ENCODE measurements at places on chromosomes 4 and X. TPM values are rescaled to one million over a fixed set of nuclear protein-coding genes. Genes with fewer than 3 reads are reported as not detected.

Gene UXT
- total RNA-seq, result 63.6 TPM

Gene ZCCHC4
- total RNA-seq, result 1.7 TPM

Gene TLR3
- 19.9 TPM for total RNA-seq

Gene GIMD1
- not detected for total RNA-seq

Gene ZMAT1
- 0.96 TPM for total RNA-seq

Gene CITED1
- not detected for total RNA-seq

Gene CT45A3
- not detected for total RNA-seq

Gene TLR6
- 0.11 TPM for total RNA-seq

Gene ESX1
- not detected for total RNA-seq

Gene TRAPPC11
- total RNA-seq, result 124 TPM

Gene GRIA2
- 3.0 TPM for total RNA-seq

Gene DGKK
- total RNA-seq, result not detected

Gene CHIC1
- total RNA-seq, result 3.7 TPM

Gene PABPC4L
- 1.3 TPM for total RNA-seq

Gene CT45A2
- not detected for total RNA-seq

Gene TMEM184C
- 14.2 TPM for total RNA-seq

Gene ACE2
- 0.11 TPM for total RNA-seq

Gene USP17L15
- total RNA-seq, result not detected

Gene PPBP
- not detected for total RNA-seq

Gene FGFR3
- 3.7 TPM for total RNA-seq

Gene POU3F4
- total RNA-seq, result not detected

Gene RS1
- total RNA-seq, result not detected

Gene LRP2BP
- 0.53 TPM for total RNA-seq

Gene ARHGAP24
- total RNA-seq, result 13.9 TPM

Gene USP26
- total RNA-seq, result not detected

Gene CRMP1
- total RNA-seq, result 1.9 TPM

Gene SOWAHD
- not detected for total RNA-seq

Gene NUP62CL
- total RNA-seq, result not detected

Gene PCSK1N
- total RNA-seq, result not detected

Gene SPANXA1
- not detected for total RNA-seq

Gene IBSP
- total RNA-seq, result not detected

Gene VCX2
- not detected for total RNA-seq

Gene AMER1
- total RNA-seq, result 3.9 TPM

Gene MAGEE2
- total RNA-seq, result not detected

Gene TENM3
- total RNA-seq, result 2.8 TPM

Gene EREG
- total RNA-seq, result not detected

Gene UTP3
- total RNA-seq, result 3.2 TPM

Gene SLC10A4
- total RNA-seq, result 0.21 TPM

Gene P2RY8
- total RNA-seq, result 2.2 TPM

Gene ADH7
- total RNA-seq, result not detected

Gene PRR32
- not detected for total RNA-seq

Gene ADAM29
- not detected for total RNA-seq

Gene AR
- total RNA-seq, result 16.3 TPM

Gene CYSLTR1
- total RNA-seq, result 8.9 TPM

Gene TEX11
- total RNA-seq, result not detected

Gene CPLX1
- total RNA-seq, result 1.1 TPM

Gene KCTD8
- total RNA-seq, result 0.43 TPM

Gene TMSB15C
- total RNA-seq, result 0.11 TPM

Gene SERPINA7
- 0.75 TPM for total RNA-seq
